NCI-H1092 treated with DMSO at 0.1 percent for 48 hours (cell line): ENCODE measurements at places on chromosomes 5 and 9.

GRCh38 chr5:150505041-150505511 is 2.9 kb upstream of the NDST1 start:
- no peak for DNase-seq

- no peak for DNase-seq
Observed at GRCh38 chr5:3043600-3043999, 292.1 kb upstream of the IRX2 start.

DNA sequence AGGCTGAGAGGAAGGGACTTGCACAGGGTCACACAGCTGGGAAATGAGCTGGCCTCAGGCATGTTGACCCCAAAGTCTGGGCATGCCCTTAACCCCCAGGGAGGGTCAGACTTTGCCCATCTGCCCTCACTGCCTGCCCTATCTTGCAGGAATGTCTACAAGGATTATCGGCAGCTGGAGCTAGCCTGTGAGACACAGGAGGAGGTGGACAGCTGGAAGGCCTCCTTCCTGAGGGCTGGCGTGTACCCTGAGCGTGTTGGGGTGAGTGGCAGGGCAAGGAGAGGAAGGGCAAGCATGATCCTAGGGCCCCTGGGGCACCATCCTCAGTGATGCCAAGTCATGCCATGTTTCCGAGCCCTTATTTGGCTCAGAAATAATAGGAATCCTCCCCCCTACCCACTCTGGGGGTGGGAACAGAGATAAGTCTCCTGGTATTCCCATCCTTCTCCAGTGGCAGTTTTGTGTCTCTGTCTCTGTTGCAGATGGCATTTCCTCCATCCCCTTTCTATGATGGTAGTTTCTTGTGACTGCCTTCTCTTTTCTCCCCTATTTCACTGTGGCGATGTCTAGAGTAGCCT is 28.5 kb downstream of the GOLGA2 start:
- DNase-seq = no peak

DNA sequence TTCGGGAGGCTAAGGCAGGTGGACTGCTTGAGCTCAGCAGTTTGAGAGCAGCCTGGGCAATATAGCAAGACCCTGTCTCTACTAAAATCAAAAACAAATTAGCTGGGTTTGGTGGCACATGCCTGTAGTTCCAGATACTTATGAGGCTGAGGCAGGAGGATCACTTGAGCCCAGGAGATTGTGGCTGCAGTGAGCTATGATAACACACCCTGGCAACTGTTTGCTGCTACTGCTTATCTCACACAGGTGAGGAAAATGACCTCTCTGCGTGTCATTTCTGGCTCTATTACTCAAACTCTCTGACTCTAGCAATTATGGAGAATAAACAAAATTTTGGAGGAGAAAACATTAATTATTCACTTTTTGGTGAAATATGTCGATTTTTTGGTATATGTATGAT is 45.3 kb upstream of the TMC1 start:
- no peak for DNase-seq

GRCh38 chr5:161934486-161934885 is 86.6 kb downstream of the GABRA1 start:
- no peak for DNase-seq

DNA sequence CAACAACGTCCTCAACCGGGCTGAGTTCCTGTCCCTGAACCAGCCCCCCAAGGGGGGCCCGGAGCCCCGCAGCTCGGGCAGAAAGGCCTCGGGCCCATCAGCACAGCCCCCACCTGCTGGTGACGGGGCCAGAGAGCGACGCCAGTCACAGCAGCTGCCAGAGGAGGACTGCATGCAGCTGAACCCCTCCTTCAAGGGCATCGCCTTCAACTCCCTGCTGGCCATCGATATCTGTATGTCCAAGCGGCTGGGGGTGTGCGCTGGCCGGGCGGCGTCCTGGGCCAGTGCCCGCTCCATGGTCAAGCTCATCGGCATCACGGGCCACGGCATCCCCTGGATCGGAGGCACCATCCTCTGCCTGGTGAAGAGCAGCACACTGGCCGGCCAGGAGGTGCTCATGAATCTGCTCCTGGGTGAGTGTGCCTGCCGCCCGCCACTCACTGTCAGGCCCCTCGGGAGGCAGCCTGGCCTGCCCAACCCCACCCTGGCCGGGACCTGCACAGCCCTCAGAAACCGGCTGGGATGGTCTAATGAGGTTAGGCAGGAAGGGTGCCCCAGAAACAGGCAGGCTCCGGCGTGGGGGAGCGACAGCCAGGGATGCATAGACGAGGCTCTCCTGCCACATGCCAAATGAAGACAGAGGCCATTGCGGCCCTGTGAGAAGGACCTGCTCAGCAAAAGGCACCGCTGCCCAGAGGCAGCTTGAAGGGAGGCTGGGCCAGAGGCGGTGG is 678 bp downstream of the PLPP7 start:
- no peak for DNase-seq

- no peak for DNase-seq
Observed at GRCh38 chr9:28961623-28962022, 1388.3 kb upstream of the C9orf72 start.

DNA sequence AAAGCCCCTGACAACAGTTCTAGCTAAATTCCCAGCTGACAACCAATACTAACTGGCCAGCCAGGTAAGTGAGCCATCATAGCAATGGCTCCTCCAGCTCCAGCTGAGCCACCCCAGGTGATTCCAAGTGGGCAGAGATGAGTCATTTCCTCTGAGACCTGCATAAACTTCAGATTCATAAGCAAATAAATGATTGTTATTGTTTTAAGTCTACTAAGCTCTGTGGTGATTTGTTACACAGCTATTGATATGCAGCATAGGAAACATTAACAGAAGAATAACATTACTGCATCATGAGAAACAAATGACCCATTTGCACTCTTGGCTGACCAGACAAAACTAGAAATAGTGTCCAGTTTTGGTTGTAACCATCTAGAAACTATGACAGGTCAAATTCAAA is 60.3 kb downstream of the TTC39B start:
- DNase-seq = no peak

DNA sequence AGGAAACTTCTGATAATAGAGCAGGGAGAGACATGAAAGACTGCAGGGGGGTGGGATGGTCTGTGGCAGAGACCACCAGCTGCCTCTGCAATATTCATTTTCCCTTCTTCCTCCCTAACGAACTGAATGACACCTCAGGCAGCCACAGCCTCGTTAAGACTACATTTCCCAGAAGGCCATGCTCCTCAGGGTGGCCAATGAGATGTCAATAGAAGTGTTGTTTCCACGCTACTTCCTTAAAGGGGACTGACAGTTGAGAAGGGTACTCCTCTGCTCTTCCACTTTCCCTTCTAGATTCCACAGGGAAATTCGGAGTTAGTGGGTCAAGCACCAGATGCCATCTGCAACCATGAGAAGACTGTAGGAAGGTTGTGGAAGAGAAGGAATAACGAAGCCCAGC is 52.0 kb upstream of the DAPK1 start:
- DNase-seq = no peak

GRCh38 chr5:112584781-112585180 is 152.9 kb upstream of the APC start:
- DNase-seq = no peak

- DNase-seq = no peak
Observed at GRCh38 chr5:141192110-141192725, at the start of gene PCDHB10. PCDHB10 (plus strand) TSS chr5:141192353; CDS start chr5:141192553, 200 bp downstream.

GRCh38 chr5:130616161-130616560 is 548.9 kb downstream of the HINT1 start:
- DNase-seq = no peak

DNA sequence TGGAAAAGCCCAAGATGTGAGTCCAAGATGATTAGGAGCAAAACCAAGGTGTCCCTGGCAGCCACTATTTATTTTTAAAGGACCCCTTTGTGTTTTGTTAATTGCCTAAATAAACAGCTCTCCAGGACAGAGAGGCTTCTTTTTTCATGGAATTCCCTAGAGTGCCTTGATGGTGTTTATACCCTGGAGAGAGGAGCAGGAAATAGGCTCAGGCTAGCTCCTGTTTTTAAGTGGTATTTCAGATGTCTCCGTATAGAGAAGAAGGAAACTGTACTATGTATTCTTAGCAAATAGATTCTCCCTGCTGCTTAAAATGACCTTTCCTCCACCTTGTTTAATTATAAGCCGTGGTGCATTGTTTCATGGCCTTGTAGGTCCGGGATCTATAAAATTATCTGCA is 292.4 kb downstream of the CD180 start:
- DNase-seq = peak; percentile 8

GRCh38 chr5:57950616-57951228 is 468.1 kb upstream of the ACTBL2 start:
- DNase-seq = no peak

DNA sequence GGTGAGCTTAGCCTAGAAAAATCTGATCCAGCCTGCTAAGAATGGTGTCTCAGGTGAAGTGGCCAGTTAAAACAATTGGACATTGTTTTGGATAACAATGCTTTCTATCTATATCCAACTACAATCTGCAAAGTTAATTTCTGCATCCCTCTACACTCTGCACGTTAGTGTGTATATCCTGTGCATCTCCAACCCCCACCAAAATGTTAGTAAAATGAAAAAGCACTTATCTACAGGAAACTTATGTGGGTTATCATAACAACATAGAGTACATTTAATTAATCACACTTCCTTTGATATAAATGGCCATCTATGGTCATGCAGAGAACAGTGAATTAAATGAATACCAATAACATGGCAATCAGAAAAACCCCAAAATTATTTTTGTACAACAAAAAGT is 158.7 kb downstream of the NFIB start:
- DNase-seq = no peak

GRCh38 chr5:131064669-131065371 is 100.2 kb downstream of the HINT1 start:
- DNase-seq = no peak

DNA sequence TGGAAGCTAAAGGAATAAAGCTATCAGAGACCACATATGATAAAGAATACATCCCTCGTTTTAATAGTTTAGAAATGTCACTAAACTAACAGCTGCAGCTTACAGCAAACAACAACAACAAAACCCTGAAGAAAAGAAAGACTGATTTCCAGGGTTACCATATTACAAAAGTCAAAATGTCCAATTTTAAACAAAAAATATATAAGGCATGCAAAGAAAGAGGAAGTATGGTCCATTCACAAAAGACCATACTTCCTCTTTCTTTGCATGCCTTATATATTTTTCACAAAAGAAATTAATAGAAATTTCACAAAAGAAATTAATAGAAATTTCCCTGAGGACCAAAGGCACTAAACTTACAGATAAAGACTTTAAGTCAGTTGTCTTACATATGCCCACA is 354.2 kb downstream of the ARL15 start:
- no peak for DNase-seq

DNA sequence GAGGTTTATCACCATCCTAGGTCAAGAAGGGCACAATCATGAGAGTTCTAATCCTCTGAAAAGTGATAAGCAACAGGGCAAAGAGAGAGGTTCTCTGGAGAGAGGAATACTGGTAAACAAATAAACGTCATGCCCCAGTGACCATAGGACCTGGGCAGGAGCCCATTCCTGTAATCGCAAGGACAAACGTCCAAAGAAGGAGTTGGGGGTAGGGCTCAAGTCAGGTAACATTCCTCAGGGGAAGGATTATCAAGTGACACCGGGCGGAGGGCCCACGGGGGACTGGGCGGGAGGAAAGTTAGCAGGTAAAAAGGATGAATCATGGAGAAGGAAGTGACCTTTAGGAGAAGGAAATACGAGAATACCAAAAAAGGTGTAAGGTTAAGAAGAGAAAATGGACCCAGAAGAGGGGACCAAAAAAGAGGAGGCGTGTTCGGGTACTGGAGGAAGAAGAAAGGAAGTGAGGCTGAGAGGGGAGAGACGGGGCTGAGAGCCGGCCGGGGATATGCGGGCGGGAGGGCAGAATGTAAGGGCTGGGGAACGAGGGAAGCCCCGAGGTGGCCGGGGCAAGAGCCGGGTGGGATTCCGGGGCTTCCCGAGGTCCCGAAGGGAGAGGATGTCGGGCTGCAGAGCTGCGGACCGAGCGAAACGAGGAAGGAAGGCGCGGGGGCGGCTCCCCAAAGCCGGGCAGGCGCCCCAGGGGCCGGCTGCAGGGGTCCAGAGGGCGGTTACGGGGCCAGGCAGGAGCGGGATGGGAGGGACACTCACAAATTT is 583 bp downstream of the DIAPH1 start:
- peak; percentile 15 for DNase-seq

DNA sequence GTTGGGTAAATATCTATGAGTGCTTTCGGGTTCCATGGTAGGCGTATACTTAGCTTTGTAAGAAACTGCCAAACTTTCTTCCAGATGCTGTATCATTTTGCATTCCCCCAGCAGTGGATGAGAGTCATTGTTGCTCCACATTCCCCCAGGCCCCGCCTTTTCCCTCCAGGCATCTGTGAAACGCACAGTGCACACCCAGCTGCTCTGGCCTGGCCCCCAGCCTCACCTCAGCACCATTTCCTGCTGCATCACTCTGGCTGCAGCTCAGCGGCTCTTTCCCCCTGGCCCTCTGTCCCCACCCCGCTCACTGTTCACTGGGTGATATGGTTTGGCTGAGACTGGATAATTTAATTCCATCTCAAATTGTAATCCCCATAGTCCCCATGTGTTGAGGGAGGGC is 76.6 kb upstream of the SPTLC1 start:
- DNase-seq = no peak

DNA sequence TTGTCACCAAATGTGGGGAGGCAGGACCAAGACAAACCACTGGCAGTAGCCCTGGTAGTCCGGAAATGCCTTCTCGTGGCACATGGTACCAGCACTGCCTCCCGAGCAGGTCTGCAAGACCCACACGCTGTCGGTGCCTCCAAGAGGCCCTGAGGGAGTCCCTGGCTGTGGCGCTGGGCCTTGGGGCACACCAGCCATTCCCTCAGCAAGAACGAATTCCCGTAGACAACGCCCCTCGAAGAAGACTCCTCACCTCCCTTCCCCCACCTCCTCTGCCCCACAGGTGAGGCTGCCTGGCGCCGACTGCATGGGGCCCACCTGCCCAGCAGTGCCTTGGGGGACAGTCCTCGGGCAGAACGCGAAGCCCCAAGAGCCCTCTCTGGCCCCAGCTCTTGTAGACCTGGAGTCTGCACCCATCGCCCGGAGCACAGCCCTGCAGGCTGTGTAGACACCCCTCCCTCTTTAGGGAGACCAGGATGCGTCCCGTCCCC is 56.0 kb downstream of the EXD3 start:
- DNase-seq = no peak

DNA sequence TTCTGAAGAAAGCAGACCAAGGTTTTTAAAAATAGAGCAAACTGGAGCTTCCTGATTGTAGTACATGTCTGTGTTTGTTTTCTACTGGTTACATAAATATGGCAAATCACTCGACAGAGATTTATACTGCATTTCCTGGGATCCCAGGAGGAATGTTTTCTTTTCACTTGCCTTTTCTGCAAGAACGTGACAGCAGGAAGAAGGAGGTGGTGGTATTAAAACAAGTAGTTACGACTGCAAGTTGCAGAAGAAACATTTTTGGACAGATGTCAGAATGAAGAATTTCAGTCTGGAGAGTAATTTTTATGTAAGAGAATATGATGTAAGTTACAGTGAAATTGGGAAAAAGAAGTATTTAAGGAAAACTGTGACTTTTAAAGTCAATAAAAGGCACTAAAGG is 253.7 kb upstream of the NFIL3 start:
- no peak for DNase-seq
